ENCODE measurements at places on chromosomes 5 and 9. TPM values are rescaled to one million over a fixed set of nuclear protein-coding genes. Genes with fewer than 3 reads are reported as not detected.

DNA sequence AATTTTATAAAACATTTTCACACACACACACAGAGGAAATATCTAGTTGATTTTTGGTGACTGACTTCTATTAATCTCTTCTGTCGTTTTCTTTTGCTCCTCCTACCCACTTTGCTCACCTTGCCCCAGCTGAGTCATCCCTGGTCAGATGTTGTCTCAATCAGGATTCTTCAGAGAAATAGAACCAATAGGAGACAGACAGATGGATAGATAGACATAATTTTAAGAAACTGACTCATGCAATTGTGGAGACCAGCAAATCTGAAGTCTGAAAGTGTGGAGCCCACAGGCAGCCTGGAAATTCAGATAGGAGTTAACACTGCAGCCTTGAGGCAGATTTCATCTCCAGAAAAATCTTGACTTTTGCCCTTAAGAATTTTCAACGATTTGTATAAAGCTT lies 37.0 kb upstream of the PIK3R1 start:
- no peak for DNase-seq

GRCh38 chr5:7844901-7845300 lies 6.0 kb downstream of the CFAP90 start:
- no peak for DNase-seq

DNA sequence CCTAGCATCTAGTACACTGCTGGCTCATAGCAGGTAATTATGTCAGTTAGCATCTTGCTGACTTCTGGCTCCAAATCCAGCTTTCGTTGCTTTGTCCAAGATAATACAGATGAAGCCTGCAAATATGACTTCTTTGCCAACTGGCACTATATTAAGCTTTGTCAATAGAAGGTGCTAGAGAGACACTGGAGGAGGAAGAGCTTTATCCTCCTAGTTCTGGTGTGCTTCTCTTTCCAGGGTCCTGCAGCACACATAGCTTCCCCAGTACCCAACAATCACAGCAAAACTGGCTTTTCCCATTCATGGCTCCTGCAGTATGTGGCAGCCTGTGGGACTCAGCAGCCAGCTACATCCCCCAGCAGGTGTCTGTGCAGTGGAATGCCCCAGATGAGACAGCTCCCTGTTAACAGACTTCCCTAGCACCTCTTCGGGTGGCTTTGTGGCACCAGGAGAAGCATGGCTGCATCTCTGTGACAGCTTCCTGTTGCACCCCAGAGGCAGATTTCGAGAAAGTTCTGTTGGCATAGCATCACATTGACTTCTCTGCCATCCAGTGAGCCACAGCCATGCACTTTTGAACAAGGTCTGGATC lies 147.8 kb downstream of the OXCT1 start:
- no peak for DNase-seq

DNA sequence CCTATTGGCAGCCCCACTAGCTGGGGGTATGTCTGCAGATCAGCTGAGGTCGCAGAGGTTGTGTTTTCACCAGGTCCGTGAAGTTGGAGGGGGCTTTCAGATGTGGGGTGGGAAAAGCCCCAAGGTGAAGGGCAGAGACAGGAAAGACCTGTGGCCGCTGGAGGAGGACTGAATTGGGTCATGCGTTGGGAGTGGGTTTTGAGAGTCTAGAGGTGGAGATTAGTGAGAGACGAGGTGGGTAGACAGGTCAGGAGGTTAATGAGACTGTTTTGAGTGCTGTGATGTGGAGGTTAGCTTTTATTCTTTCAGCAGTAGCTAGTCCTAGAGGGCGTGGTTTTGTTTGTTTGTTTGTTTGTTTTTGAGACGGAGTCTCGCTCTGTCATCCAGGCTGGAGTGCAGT lies 10.3 kb downstream of the SNX30 start:
- DNase-seq = no peak

- DNase-seq = no peak
Measured at GRCh38 chr9:93621922-93622321, 45.5 kb downstream of the PHF2 start.

GRCh38 chr5:178462076-178462475 lies 128.1 kb downstream of the COL23A1 start:
- no peak for DNase-seq

GRCh38 chr5:84764227-84764626 lies 379.5 kb upstream of the EDIL3 start:
- no peak for DNase-seq

GRCh38 chr5:160831801-160832200 lies 20.2 kb downstream of the ATP10B start:
- no peak for DNase-seq

DNA sequence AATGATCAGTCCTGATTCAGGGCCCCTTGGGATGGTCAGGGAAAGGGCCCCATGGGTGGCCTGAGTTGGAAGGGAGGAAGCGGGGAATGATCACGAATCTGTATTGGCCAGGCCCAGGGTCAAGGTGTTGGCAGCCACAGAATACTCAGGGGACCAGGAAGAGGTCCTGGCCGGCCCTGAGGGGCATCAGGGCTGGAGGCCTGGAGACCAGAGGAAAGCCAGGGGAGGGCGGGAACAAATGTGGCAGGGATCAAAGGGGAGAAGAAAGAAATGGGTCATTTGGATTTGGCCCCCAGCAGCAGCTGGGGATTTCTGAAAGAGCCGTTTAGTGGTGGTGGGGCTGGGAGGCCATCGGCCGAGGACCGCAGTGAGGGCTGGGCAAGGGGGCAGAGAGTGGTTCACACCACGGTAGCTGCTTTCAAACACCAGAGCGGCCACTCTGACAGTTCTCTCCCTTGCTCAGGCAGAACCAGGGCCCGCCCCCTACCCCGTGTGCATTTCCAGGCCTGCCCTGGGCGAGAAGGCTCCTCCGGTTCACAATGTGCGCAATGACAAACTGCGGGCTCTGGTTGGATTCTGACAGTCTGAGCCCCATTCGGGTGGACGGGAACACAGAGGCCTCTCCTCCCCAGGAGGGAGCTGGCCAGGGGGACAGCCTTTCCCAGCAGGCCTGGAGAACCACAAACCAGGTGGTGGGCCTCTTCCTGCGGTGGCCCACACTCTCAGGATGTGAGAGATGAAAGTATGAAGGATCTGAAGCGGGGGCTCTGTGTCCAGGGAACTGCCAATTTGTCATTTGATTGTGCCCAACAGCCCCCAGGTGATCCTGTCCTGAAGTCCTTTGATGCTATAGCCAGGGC lies 220.3 kb upstream of the IER5L start:
- DNase-seq = no peak

DNA sequence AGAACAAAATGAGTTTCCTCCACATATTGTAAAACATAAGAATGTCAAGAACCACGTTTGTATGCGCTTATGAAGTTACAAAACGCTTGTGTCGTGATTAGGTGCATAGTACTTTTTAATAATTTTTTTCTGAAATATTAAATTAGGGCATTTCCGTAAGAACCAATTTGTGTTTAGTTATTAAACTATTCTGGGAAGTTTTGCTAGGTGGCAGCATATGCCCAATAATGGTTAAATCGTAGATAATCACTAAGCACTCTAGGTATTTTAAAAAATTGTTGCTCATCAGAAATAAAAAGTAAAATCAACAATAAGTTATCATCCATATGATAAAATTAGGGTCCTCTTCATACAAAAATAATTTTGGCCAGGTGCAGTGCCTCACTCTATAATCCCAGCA lies 5.4 kb downstream of the SRFBP1 start:
- DNase-seq = no peak

DNA sequence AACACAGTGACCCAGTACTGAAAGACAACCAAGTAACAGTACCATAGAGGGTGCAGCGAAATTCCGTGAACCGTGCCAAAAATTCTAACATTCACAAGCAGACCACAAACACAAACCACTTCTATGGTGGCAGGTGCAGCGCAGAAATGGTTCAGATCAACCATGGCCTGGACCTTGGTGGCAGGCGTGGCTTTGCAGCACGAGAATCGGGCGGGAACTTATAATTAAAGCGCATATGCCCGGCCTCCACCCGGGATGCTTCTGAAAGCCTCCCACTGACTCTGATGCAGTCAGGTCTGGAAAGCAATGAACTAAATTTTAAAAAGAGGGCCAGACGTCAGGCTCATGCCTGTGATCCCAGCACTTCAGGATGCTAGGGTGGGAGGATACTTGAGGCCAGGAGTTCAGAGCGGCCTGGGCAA lies 68.0 kb upstream of the TBC1D9B start:
- no peak for DNase-seq

- no peak for DNase-seq
Measured at GRCh38 chr5:125140220-125140619, 393.8 kb upstream of the ZNF608 start.

GRCh38 chr5:59158165-59158564 lies 575.3 kb downstream of the RAB3C start:
- DNase-seq = no peak

GRCh38 chr5:95398989-95399388 lies 7.8 kb downstream of the FAM81B start:
- no peak for DNase-seq

- DNase-seq = no peak
Measured at GRCh38 chr5:67133776-67134175, 62.8 kb downstream of the CD180 start.

DNA sequence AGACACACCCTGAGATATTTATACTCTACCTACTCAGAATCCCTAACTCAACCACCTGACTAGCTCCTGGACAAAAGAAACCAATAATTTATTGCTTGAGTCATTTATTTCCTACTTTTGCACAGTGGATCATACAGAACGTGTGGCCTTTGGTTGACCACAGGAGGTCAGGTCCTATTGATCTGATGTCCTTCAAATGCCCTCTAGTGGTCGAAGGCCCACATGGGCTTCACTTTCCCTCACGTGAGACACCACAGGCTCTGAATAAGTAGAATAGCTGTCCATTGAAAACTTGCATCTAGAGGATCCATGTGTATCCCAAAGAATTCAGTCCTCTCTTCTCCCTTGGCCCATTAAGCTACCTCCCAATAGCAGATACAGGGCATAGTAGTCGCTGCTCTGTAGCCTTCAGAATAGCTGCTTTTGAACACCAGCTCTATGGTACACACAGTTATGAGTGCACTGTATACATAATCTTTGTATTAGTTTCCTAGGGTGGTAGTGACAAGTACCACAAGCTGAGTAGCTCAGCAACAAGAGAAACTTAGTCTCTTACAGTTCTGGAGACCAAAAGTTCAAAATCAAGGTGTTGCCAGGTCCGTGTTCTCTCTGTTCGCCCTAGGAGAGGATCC lies 177.6 kb upstream of the SMARCA2 start:
- no peak for DNase-seq

GRCh38 chr9:96491079-96491879 lies 41.3 kb downstream of the HABP4 start:
- no peak for DNase-seq

DNA sequence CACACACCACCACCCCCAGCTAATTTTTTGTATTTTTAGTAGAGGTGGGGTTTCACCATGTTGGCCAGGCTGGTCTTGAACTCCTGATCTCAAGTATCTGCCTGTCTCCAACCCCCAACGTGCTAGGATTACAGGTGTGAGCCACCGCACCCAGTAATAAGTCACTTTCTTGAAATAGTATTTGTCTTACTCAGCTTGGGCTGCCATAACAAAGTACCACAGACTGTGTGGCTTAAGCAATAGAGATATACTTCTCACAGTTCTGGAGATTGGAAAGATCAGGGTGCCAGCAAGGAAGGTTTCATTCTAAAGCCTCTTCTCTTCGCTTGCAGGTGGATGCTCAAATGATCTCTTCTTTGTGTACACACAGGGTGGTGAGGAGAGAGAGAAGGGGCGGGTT lies 99.8 kb downstream of the ARRDC3 start:
- DNase-seq = no peak

DNA sequence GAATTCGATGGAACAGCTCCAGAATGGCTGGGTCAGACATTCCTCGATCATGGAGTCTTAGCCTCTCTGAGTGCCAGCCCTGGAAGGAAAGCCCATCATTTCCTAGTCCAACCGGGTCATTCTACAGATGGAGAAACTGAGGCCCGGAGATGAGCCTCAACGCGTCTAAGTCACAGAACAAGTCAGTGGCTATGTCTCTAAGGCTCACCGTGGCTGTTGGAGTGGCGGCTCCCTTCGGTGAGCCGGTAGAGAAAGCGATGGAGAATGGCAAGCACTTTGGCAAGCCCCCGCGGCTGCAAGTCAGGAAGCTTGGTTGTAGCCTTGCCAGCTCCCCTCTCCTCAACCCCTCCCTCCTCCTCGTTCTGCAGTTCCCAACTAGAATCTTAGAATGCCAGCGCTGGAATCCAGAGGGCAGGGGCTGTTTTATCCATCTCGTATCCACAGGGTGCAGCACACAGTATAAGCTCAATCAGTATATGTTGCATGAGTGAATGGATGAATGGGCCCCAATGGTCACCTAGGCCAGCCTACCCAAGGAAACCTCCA lies 438 bp upstream of the ARSI start:
- no peak for DNase-seq

DNA sequence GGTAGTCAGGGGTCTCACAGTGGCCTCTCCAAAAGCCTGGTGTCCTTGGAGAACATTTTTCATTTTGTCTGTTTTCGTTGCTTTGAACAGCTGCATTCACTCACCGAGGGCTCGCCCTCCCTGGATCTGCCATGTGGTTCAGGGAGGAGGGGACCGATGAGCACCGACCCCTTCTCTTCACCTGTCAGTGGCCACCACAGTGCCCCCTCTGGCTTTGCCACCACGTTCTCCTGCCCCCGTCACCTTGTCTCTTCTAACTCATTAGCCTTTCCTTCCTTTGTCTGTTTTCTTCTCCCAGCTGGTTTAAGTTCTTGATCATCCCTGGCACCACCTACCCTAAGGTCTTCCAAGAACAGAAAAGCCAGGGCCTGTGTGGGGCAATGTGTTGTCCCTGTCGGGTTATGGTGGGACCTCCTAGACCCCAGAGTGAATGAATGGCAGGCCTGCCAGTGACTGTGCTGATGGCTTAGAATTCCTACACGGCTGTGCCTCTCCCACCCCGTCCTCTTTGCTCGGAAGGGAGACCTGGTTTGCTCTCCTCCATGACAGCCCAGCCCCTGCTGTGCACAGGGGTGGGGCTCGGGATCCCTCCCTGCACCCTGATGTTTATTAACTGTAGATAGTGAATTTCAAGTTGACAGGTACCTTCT lies 90.0 kb downstream of the ANKRD33B start:
- DNase-seq = no peak

DNA sequence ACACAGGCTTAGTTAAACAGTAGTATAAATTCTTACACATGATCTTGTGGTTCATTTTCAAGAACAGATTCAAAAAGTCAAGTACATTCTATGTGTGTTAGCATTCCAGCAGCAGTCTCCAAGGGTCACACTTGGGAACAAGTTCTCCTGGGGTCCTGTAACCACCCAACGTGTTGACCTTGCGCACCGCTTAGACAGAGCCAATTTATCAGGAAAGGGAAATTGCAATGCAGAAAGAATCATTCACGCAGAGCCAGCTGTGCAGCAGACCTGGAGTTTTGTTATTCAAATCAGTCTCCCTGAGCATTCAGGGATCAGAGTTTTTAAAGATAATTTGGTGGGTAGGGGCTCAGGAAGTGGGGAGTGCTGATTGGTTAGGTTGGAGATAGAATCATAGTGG lies 8.5 kb upstream of the RXFP3 start:
- no peak for DNase-seq

GRCh38 chr5:90473396-90474234 lies 956 bp downstream of the MBLAC2 start:
- DNase-seq = peak; percentile 69

ARID3C gene
- polyA plus RNA-seq = not detected

TRIM7 gene
- not detected for polyA plus RNA-seq

JADE2 gene
- polyA plus RNA-seq = 8.1 TPM

CDH9 gene
- polyA plus RNA-seq = not detected

CCIN gene
- not detected for polyA plus RNA-seq

SPATA31E1 gene
- not detected for polyA plus RNA-seq

Measured in small intestine (tissue), 16 donors.